ENCODE measurements at places on chromosomes 4 and X. TPM values are rescaled to one million over a fixed set of nuclear protein-coding genes. Genes with fewer than 3 reads are reported as not detected.
A peak's percentile ranks its signal among the peaks of the same experiment; 100 is the strongest.

- DNase-seq, result no peak
These were observed 32.9 kb upstream of the CYBB start for GRCh38 chrX:37746951-37747350.

DNA sequence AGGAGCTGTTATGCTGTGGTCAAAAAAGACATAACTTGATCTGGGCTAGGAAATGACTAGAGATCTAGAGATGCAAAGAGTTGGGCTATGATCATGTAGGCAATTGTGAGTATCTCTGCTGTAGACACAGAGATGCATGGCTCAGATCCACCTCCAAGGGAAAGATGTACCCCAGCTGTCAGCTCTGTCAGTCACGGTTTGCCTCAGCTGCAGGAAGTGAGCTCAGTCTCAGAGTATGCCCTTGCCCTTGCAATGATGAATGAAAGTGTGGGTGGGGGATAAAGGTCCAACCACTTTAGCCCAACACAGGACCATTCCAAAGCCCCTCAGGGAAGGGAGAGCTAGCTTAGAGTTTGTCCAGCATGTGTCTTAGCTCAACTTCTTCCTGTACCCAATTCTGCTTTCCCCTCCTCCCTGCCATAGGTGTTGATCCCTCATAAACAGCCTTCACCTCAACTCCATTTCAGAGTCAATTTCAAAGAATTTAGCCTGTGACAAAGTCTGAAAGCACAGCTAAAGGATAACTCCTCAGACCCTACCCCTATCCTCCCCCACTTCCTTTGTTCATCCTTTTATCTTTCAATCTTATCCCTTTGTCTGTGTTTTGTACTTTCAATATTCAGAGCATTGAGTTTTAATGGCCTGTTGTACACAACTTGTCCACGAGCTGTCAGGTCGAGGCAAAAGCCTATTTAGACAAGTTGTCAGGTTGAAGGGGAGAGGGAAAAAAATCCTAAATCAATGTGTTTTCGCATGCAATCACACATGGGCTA lies 90.6 kb downstream of the MID1IP1 start:
- no peak for DNase-seq

DNA sequence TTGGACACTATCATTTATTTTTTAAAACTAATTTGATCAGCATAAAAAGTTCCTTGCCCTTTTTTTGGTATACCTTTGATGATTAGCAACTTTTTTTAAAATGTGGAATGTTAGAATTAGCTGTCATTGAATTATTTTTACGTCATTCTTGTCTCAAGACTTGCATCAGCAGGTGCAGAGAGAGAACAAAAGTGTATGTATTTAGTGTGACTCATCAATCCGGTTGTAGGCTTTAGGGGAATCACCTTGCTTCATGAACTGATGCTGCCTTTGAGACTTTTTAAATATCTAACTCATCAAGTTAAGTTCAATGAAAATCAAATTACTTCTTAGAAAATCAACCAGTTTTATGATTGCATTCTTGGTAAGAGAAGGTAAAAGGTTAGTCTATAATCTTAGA lies 125.1 kb downstream of the ARX start:
- DNase-seq, result no peak

DNA sequence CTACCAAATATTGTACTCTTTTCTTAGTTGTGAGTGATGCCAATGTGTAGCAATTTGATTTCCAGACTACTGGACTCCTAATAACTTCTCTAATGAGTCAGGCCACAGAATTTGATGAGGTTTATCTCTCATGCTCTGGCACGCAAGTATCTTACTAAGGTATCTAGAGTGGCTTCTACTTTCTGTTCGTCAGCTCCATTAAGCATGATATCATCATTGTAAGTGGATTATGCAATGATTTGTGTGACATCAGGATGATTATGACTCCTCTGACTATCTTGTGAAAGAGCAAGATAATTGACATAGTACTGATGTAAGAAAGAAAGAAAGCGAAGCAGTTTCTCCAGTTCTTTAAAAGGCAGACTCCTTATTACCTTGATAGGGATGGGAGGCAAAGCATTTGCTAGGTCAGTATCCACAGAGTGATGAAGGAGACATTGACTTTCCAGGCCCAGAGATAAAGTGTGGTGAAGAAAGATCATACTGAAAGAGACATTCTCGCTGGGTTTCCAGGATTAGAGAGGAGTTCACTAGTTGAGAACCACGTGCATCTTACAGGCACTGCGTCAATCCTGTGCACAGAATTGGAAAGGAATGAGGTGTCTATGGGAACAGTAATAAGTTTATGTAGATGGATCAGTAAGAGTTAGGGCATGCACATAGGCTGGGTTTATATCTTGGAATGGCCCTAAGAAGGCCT lies 161.9 kb upstream of the STK26 start:
- no peak for DNase-seq

The SLITRK2 gene
- 0.20 TPM for total RNA-seq

DNA sequence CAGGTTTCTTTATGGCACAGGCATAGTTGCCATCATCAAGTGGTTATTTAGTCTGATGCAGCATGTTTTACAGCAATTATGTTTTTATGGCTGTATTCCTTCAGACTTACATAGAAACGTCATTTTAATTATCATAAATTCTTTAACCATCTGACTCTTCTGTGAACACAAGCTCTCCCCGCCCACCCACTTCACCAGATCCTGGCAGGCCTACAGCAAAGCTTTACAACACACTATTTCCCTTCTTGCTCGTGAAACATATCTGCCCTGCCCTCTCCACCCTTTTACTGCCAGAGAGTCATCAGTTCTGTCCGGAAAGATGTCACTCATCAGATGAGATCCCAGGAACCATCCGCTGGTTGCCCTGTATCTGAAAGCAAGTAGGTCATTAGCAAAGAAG lies 120.5 kb downstream of the HS6ST2 start:
- DNase-seq, result no peak

The P2RY8 gene
- total RNA-seq, result 3.3 TPM

- no peak for DNase-seq
These were observed 28.8 kb upstream of the PPP2R2C start for GRCh38 chr4:6501171-6501570.

- DNase-seq, result no peak
These were observed 51.7 kb downstream of the SEPSECS start for GRCh38 chr4:25108556-25108955.

DNA sequence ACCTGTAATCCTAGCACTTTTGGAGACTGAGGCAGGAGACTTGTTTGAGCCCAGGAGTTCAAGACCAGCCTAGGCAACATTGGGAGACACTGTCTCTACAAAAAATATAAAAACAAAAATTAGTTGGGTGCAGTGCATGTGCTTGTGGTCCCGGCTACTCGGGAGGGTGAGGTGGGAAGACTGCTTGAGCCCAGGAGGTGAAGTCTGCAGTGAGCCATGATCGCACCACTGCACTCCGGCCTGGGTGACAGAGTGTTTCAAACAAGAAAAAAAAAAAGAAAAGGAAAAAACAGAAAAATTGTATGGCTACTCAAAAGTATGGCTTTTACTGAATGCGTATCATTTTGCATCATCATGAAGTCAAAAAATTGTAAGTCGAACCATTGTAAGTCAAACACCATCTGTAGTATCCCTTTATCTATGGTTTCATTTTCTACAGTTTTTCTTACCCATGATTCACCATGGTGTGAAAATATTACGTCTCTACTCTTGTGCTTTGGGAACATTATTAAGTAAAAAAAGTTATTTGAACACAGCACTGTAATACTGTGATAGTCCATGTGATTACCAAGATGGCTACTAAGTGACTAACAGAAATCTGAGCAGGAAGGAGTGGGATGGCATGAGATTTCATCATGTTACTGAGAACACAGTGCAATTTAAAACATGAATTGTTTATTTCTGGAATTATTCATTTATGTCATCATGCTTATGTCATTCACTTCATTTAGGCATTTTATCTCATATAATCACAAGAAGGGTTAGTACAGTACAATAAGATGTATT lies 26.5 kb upstream of the MANBA start:
- no peak for DNase-seq

- no peak for DNase-seq
These were observed 80.6 kb downstream of the VCX2 start for GRCh38 chrX:8090482-8090881.

The CAPN6 gene
- 0.40 TPM for total RNA-seq

- DNase-seq, result no peak
These were observed 29.0 kb downstream of the HAND2 start for GRCh38 chr4:173500841-173501591.

GRCh38 chrX:23752740-23753415 lies 9.8 kb upstream of the ACOT9 start:
- DNase-seq, result no peak

GRCh38 chrX:40987413-40987812 lies 97.8 kb upstream of the USP9X start:
- DNase-seq, result no peak

DNA sequence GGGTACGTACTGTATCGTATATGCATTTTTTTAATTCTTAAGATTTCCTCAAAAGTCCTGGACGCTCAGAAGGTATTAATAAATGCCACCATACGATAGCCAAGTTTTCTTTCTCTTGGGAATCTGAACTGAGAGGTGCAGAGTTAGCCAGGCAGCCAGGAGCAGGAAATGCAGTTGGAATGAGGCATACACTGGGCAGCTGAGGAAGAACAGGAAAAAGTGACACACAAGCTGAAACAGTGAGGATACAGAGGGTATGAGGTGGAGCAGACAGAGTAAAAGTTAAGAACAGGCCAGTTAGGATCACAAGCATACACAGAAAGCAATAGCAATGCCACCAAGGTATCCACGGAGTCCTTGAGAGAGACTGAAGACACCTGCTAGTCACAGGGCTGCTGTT lies 13.4 kb downstream of the UFSP2 start:
- no peak for DNase-seq

The PITX2 gene
- total RNA-seq, result not detected

- no peak for DNase-seq
These were observed 452.3 kb downstream of the MID1IP1 start for GRCh38 chrX:39253551-39253950.

GRCh38 chr4:176791591-176792325 lies 964 bp downstream of the VEGFC start:
- DNase-seq, result peak; percentile 89

GRCh38 chr4:40140196-40140595 lies 56.6 kb upstream of the RHOH start:
- no peak for DNase-seq

The TGIF2LX gene
- total RNA-seq, result not detected

GRCh38 chr4:121248747-121249146 lies 84.6 kb upstream of the TNIP3 start:
- no peak for DNase-seq

GRCh38 chrX:46841346-46841745 lies 4.5 kb downstream of the RP2 start:
- DNase-seq, result no peak

- no peak for DNase-seq
These were observed at the start of gene ASB5 for GRCh38 chr4:176268963-176269362. Gene ASB5 (minus strand): TSS chr4:176269222. CDS start chr4:176269108, 114 bp downstream.

The NAT8L gene
- total RNA-seq, result not detected

DNA sequence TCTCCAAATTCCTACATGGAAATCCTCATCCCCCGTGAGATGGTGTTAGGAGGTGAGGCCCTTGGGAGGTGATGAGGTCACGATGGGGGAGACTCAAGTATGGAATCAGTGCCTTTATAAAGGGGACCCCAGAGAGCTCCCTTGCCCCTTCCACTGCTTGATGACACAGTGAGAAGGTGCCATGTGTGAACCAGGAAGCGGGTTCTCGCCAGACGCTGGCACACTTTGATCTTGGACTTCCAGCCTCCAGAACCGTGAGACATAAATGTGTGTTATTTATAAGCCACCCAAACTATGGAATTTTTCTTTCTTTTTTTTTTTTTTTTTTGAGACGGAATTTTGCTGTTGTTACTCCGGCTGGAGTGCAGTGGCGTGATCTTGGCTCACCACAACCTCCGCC lies 237.6 kb downstream of the DHRSX start:
- DNase-seq, result no peak

The RGS12 gene
- total RNA-seq, result 46.0 TPM

DNA sequence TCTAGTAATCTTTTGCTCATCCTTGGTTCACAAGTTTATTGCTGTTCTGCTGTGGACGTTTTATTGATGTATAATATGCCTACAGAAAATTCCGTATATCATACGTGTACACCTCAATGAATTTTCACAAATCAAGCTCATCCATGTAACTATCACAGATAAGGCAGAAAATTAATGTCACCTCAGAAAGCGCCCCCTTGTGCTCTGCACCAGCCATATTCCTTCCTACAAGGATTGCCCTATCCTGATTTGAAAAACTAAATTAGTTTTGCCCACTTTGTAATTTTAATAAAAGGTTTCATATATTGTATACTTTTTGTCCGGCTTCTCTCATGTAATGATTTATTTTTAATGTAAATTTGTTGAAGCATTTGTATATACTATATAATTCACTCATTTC lies 390.8 kb downstream of the ADGRL3 start:
- no peak for DNase-seq

DNA sequence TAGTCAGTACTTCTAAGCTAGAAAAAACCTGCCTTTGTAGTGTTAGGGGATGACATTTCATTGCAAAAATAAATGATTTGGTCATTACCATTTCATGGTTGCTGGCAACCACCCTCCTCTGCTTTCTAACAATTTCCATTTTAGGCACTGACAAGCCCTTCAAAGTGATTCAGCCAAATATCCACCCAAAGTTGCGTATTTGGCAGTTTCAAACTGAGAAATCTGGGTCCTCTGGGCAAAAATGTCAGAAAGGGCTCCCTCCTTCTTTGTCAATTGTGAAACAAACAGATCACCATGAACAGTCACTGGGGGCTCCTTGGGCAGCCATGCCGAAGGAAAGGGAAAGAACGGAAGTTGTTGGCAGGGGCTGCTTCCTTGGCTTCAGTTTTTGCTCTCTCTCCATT lies 33.0 kb downstream of the PLAC1 start:
- DNase-seq, result no peak

GRCh38 chrX:32448320-32448719 lies 763.0 kb downstream of the DMD start:
- no peak for DNase-seq

DNA sequence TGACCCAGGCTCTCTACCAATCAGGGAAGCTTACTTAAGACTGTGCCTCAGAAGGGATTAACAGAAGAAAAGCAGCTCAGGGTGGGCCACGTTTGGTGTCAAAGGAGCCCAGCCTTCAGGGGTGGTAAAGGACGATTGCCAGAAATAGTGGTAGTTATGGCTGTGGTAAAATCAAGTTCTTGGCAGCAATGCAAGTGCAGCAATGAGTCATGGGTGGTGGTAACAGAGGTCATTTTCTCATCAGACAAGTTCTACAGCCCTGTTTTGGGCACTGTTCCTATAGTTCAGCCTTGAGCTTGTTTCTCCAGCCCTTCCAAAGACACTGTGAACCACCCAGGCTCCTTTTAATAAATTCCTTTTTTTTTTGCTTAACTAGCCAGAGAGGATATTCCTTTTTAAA lies 120.3 kb downstream of the EFHC2 start:
- no peak for DNase-seq

GRCh38 chrX:41518127-41518840 lies 71.1 kb downstream of the NYX start:
- no peak for DNase-seq

Data from upper lobe of left lung (tissue), 6 donors.